ENCODE measurements at places on chromosomes 13 and 19. TPM values are rescaled to one million over a fixed set of nuclear protein-coding genes. Genes with fewer than 3 reads are reported as not detected.

Gene PTGIR
- total RNA-seq, result 17.7 TPM

Gene BCAM
- total RNA-seq, result not detected

Gene ZNF709
- total RNA-seq, result 2.5 TPM

Gene NDUFA7
- 86.0 TPM for total RNA-seq

Gene SMIM17
- not detected for total RNA-seq

Gene CGB8
- not detected for total RNA-seq

Gene RASGRP4
- total RNA-seq, result 2.0 TPM

Gene ERICH6B
- total RNA-seq, result not detected

Gene B3GNT3
- total RNA-seq, result not detected

Gene KIR3DL2
- total RNA-seq, result 0.27 TPM

Gene SLC6A16
- total RNA-seq, result 1.2 TPM

Gene C5AR2
- total RNA-seq, result 0.07 TPM

Gene SMG9
- 85.8 TPM for total RNA-seq

DNA sequence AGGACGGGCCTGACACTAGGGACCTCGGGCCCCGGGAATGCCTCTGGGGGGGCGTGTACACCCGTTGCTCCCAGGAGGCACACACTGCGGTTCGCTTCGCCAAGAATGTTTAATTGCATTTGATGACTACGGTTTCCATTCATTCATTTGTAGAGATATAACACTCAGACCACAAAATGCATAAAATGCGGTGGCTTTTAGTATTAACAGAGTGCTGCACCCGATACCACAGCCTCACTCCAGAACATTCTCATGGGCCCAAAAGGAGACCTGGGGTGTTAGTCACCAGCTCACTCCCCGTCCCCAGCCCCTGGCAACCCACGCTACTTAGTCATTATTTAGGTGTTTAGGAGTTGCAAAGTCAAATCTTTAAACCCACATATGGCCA, 21.8 kb downstream of the HCN2 start:
- DNase-seq, result no peak

- DNase-seq, result no peak
These were observed 105.9 kb upstream of the GJB6 start for GRCh38 chr13:20337884-20338551.

GRCh38 chr13:74206855-74207254, 72.7 kb upstream of the KLF12 start:
- DNase-seq, result no peak

GRCh38 chr19:17703824-17704463, 15.3 kb upstream of the MAP1S start:
- peak; percentile 62 for DNase-seq

GRCh38 chr19:45075301-45076028, 813 bp downstream of the ZNF296 start:
- no peak for DNase-seq

GRCh38 chr13:50070186-50070585, 54.9 kb downstream of the KCNRG start:
- DNase-seq, result no peak

- DNase-seq, result no peak
These were observed 110.8 kb downstream of the RXFP2 start for GRCh38 chr13:31850041-31850555.

DNA sequence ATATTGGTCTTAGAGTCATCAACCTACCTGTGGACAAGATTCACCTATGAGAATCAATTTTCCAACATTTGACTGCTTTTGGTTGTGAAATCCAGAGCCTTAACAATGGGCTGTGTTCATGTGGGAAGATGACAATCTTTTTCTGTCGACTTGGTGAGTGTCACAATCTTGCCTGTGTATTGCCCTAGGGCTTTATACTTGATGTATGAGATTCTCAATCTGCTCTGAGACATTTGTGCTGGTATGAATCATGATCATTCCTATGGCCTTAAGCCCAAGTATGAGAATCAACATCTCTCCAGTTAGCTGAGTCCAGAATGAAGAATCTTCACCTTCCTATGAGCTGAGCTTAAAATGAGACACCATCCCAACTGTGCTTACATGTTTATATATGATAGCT, 68.7 kb downstream of the ZNF726 start:
- DNase-seq, result no peak

GRCh38 chr13:30659980-30660379, 42.3 kb downstream of the USPL1 start:
- no peak for DNase-seq

DNA sequence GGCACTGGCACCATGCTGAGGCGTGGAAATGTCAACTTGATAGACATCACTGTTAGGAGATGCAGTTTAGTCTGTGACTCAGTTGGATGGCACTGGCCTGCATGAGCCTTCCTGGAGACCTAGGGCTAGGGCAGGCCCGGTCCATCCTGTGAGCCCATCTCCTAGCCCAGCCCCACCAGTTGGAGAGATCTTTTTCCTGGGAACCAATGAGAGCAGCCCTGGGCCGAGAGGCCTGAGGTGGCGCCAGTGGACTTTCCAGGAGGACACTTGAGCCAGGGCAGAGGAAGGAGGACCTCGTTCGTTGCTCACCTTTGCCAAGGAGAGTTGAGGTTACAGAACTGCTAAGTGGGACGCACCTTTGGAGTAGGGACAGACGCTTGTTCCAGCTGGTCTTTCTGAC, 100.5 kb upstream of the TEX29 start:
- DNase-seq, result no peak

GRCh38 chr13:95387733-95388207, 86.5 kb upstream of the ABCC4 start:
- DNase-seq, result no peak

DNA sequence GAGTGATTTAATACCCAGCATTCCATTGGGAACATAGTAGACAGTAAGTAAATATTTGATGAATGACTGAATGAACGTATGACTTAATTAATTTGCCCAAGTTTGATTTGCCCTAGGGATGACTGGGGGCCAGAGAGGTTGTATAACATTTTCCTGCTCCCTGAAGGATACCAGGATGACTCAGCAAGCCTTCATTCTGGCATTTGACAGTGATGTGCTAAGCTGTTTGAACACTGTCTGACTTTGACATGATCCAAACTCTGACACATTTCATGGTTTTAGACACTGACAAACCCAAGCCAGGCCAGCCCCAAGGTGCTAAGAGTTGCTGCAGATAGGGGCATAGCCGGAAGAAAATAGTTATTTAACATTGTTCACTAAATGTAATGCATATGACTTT, 53.4 kb upstream of the KLF12 start:
- DNase-seq, result no peak

GRCh38 chr13:73542446-73542845, 483.6 kb downstream of the KLF5 start:
- DNase-seq, result no peak

DNA sequence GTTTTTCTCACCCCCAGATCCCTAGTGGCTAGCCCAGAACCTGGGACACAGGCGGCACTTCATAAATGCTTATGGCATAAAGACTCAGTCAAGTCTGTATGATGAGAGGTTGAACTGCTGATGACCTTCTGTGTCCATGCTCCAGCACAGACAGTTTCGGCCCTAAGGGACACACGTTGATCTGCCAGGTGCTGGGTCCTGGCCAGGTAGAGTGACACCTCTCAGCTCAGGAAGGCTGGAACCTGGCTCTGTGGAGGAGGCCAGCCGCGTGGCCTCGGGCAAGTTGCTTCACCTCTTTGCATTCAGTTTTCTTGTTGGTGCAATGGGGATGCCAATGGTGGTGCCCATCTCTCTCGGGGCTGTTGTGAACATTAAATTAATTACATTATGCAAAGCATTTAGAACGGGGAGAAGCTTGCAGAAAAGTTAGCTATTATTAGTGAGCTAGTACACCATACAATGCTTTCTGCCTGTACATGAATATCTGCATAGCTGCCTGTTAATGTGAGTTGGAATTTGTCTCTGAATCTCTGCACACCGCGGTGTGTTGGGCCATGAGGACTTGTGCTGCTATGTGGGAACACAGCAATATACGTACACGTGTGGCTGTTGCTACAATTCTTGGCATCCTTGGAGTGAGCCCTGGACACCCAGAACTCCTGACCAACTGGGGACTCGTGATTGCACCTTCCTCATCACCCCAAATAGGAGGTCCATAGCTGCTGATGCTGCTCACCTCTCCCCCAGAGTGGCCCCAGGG, 8.4 kb downstream of the GADD45B start:
- DNase-seq, result no peak

DNA sequence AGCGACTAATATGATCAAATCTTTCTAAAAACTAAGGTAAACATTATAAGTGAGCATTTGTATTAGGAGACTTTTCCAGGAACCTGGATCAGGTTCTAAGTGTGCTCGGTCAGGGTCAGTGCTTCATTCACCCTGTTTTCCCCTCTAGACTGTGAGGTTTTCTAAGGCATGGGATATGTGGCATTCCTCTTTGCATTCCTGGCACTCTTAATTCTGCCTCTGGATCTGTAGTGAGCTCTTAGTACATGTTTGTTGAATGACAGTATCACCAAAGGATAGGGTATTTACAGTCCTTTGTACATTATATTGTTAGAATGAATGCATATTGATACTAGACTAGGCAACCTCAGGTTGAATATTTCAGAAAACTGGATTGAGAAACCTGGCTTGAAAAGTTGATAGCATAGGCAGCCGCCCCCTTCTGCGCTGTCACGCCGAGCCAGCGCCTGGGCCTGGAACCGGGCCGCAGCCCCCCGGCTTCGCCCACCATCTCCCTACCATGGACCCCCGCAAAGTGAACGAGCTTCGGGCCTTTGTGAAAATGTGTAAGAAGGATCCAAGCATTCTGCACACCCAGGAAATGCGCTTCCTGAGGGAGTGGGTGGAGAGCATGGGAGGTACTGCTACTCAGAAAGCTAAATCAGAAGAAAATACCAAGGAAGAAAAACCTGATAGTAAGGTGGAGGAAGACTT, 156.5 kb downstream of the KCNRG start:
- no peak for DNase-seq

- DNase-seq, result no peak
These were observed 5.1 kb downstream of the UBAC2 start for GRCh38 chr13:99205621-99206220.

- no peak for DNase-seq
These were observed 498.6 kb downstream of the LIG4 start for GRCh38 chr13:107716741-107717140.

DNA sequence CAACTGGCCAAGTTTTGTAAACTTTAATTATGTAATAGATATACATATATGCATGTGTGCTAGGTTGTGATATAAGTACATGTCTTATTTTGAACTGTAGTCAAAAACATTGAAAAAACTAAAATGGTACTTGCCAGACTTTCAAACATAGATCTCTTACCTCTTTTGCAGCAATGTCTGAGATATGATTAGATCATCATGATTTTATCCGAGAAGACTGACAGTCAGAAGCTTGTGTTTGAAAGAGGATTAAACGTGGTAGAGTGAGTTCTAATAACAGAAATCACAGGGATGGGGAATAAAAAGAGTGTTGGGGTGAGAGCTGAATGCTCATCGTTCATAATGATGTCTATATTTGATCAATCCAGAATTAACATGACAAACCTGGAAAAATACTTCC, 18.2 kb upstream of the ACP7 start:
- DNase-seq, result no peak

DNA sequence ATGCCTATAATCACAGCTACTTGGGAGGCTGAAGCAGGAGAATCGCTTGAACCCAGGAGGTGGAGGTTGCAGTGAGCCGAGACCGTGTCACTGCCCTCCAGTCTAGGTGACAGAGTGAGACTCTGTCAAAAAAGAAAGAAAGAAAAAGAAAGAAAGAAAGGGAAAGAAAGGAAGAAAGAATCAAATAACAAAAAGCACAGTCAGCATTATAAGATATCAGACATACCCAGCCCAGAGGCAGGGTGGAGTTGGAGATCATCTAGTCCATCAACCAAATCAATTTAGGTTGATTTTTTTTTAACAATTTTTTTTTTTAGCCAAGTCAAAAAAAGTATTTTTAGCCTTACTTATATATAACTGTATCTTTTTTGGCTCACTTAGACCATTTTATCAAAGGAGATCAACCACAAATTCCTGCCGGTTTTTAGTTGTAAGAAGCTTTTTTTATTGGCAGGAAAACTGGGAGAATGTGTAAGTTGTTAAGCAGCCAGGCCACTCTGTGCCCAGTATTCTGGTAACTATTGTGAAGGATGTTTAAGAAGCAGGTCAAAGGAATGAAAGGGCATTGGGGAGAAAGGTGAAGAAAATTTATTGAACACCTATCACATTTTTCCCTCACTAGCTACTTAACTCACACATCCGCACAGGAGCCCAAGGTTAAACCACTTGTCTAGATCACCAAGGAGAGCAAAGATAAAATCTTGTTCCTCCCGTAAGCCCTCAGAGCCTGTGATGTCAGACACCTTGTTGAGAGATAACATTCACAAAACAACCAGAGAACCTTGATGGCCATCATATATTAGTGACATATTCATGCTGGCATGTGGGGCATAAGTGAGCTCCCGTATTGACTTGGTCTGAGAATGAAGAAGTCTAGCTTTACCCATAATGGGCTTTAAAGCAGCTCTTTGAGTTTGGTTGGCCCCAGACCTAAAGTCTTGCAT, 91.8 kb downstream of the COL4A2 start:
- DNase-seq, result no peak

- DNase-seq, result no peak
These were observed 112.3 kb downstream of the GPC6 start for GRCh38 chr13:93338906-93339305.

- no peak for DNase-seq
These were observed 86.5 kb downstream of the NUFIP1 start for GRCh38 chr13:44902738-44903137.

DNA sequence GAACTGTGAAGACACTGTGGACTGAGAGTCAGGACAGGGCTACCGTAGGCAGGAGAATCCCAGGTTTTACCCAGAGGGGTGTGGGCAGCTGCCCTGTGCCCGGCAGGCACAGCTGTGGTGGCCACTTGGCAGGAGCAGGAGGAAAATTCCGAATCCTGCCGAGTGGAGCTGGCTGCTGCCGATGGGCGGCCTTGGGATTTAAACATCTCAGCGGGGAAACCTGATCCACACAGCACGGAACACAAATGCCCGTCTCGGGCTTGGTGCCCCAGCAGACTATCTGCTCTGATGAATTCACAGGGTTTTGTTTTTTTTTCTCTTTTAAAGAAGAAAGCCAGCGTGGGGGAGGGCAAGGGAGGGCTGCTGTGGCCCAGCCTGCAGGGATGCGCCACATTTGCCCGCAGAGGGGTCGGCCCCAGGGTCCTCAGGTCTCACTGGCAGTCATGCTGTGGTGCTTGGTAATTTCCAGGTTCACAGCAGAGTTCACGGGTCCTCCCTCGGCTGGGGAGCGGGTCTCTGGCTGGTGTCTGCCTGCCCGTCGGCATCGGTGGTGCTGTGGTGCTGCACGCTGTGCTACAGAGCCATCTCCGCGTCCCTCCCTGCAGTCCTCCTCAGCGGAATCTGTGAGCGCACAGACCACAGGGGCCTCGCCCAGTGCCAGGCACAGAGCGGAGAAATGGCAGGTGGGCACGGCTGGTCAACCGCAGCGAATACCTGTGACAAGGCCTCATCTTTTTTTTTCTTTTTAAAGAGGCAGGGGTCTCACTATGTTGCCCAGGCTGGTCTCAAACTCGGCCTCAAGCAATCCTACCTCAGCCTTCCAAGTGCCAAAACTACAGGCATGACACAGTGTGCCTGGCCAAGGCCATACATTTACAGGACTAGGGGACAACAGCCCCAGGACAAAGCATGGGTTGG, 28.1 kb downstream of the MPND start:
- no peak for DNase-seq

GRCh38 chr13:91565296-91565695, 166.9 kb downstream of the GPC5 start:
- DNase-seq, result no peak

All from CD8-positive, alpha-beta memory T cell (primary cell).